ENCODE measurements at places on chromosomes 1 and 21.

DNA sequence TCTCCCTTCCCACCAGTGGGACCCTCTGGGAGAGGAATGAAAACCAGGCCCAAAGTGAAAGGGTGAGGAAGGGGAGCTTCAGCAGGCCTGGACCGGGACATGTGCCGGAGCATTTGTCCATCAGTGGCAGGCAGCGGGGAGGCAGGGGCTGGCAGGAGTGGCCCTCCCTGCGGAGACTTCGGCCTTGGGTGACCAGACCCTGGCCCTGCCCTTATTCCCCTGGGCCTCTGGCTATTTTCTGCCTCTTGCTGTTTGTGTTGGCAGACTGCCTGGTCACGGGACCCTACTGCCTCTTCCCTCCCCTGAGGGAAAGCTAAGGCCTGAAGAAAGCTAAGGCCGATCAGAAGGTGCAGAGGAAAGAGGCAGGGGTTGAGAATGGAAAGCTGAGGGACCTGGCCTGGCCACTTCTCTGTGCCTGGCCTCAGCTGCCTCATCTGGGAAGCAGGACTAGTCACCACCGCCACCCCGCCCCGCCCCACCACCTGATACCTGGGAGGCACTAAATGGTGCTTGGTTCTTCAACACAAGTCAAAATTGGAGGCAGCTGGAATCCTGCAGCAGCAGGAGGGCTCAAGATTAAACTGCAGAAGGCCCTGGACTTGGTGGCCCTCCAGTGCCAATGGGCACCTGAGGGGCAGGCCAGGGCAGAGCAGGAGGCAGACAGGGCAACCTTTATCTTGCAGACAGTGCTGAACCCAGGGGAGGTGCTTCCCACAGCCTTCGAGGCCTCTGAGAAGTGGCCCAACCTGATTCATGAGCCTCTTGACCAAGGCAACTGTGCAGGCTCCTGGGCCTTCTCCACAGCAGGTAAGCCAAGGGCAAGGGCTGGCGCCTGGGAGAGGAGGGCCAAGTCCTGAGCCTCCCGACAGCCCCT lies 7.9 kb downstream of the TINAGL1 start:
- H3K4me3 ChIP-seq: no peak overlapping the region
- no peak for DNase-seq
- H3K27ac ChIP-seq: no peak overlapping the region
- no peaks in the 10 kb centered on the region for H3K27me3 ChIP-seq

DNA sequence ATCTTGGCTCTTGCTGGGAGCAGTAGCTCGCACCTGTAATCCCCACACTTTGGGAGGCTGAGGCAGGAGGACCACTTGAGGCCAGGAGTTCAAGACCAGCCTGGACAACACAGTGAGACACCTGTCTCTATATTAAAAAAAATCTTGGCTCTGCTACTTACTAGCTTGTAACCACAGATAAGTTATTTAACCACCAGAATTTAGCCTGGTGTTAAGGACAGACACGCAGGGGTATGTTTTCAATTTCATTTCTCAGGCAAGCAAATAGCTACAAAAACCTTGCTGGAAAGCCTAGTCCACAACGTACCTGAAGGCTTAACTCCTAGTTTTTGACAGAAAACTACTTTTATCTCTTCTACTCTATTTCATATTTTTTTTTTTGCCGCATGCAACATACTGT lies 24.8 kb upstream of the GFI1 start:
- no peaks in the 10 kb centered on the region for H3K27me3 ChIP-seq
- peaks cover 13% of the 10 kb centered on the region for H3K4me1 ChIP-seq
- H3K27ac ChIP-seq: peak overlapping the region; percentile 68
- peak; percentile 84 for DNase-seq
- no peaks in the 10 kb centered on the region for H3K36me3 ChIP-seq

DNA sequence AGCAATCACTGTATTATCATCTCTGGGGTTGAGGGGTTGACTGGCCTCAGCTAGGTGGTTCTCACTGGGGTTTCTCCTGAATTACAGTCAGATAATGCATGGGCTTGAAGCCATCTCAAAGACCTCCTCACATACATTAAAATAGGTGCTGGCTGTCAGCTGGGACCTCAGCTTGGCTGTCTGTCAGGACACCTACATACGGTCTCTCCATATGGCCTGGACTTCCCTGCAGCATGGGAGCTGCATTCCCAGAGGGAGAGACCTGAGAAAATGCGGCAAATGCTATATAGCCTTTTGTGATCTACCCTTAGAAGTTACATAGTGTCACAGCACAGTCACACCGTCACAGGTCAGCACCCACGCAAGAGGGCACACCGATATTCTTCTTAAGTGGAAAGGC lies 93.6 kb downstream of the TSEN15 start:
- DNase-seq: no peak
- no peaks in the 10 kb centered on the region for H3K36me3 ChIP-seq
- no peak overlapping the region for H3K27ac ChIP-seq
- H3K4me1 ChIP-seq: no peaks in the 10 kb centered on the region
- no peaks in the 10 kb centered on the region for H3K27me3 ChIP-seq

DNA sequence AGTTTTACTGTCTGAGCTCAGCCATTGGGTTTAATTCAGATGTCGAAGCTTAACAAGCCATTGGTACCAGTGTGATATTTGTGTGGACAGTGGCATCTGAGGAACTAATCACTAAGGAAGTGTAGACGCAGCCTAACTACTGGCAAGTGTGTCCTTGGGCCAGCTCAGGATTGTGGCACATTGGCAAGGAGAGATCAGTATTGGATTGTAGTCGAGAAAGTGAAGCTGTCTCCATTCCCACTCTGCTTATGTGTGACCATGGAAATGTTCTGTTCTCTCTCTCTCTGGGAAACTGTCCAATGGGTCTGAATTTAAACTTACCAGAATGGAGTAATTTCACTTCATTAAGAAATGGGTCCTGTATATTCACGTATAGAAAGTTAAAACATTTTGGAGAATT lies 112.2 kb downstream of the ITSN1 start:
- no peak overlapping the region for H3K4me3 ChIP-seq
- DNase-seq: no peak
- H3K4me1 ChIP-seq: no peaks in the 10 kb centered on the region
- no peak overlapping the region for H3K27ac ChIP-seq

DNA sequence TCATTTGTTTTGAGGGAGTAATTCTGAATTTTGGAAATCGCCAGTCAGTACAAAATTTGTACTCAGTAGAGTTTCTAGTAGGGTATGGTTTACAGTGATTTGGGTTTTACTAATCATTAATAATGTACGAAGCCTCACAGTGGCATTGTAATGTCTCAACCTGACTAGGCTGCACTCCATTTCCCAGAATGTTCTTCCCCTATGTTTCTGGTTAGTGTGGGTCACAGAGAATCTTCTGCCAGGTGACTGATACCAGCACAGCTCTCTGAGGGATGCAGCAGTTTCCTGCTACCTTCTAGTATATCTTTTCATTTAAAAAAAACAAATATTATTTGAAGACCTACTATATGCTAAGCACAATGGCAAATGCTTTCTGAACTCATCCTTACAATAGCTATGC lies 112.9 kb downstream of the PTPN14 start:
- DNase-seq: no peak
- H3K27ac ChIP-seq: no peak overlapping the region
- no peaks in the 10 kb centered on the region for H3K27me3 ChIP-seq
- H3K36me3 ChIP-seq: no peaks in the 10 kb centered on the region
- H3K4me1 ChIP-seq: peaks cover 19% of the 10 kb centered on the region

DNA sequence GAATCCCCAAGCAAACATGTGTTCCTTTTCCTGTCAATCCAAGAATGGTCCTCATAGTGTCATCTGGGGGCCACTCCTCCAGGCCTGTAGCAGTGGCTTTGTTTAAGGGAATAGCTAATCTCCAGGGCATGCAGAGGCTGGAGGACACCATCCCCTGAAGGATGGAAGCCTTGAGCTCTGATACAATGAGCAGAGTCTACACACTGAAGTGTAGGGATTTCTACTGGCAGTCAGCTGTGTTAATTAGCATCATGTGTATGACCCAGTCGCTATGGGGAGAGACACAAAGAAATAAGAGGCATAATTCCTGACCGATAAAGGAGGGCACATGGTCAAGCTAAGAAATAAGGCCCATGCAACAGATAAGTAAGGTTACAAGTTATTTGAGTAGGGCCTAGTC lies 29.1 kb downstream of the ANGEL2 start:
- no peak overlapping the region for H3K4me3 ChIP-seq
- no peak for DNase-seq
- 0 out of 2 replicates have a peak, but pooled peaks cover 3% of the 10 kb centered on the region for H3K36me3 ChIP-seq
- no peaks in the 10 kb centered on the region for H3K4me1 ChIP-seq
- H3K27me3 ChIP-seq: no peaks in the 10 kb centered on the region
